Left ventricle myocardium inferior (tissue), 1 donor: ENCODE measurements at places on chromosomes 7 and 10. TPM values are rescaled to one million over a fixed set of nuclear protein-coding genes. Genes with fewer than 3 reads are reported as not detected.

FAM25A gene
- not detected for total RNA-seq

- H3K27me3 ChIP-seq = no peaks in the 10 kb centered on the region
- H3K4me1 ChIP-seq = peaks cover 56% of the 10 kb centered on the region
These were observed 15.1 kb downstream of the BCAP29 start for GRCh38 chr7:107594961-107595737.

CALML5 gene
- not detected for total RNA-seq

DNA sequence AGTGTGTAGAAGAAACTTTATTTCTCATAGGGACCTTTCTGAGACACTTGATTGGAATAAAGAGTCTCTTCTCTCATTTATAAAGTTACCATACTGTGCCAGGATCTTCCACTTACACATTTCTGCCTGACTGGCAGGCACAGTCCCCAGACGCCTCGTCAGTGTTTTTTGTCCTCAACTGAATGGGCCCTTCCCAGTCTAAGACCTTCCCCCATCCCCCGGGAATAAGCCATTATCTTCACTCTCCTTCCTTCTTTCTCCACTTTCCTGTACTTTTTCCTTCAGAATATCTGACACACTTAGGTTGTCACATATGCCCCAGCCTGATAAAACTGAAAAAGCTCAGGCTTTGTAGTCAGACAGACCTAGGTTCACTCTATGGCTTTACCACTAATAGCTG, 35.3 kb upstream of the KCNIP2 start:
- DNase-seq = no peak
- no peak overlapping the region for H3K27ac ChIP-seq

FAM221A gene
- total RNA-seq = 2.9 TPM

APBB1IP gene
- total RNA-seq = 2.6 TPM
